ENCODE measurements at places on chromosomes 6 and 20. TPM values are rescaled to one million over a fixed set of nuclear protein-coding genes. Genes with fewer than 3 reads are reported as not detected.

Gene BEND6
- total RNA-seq: not detected

DNA sequence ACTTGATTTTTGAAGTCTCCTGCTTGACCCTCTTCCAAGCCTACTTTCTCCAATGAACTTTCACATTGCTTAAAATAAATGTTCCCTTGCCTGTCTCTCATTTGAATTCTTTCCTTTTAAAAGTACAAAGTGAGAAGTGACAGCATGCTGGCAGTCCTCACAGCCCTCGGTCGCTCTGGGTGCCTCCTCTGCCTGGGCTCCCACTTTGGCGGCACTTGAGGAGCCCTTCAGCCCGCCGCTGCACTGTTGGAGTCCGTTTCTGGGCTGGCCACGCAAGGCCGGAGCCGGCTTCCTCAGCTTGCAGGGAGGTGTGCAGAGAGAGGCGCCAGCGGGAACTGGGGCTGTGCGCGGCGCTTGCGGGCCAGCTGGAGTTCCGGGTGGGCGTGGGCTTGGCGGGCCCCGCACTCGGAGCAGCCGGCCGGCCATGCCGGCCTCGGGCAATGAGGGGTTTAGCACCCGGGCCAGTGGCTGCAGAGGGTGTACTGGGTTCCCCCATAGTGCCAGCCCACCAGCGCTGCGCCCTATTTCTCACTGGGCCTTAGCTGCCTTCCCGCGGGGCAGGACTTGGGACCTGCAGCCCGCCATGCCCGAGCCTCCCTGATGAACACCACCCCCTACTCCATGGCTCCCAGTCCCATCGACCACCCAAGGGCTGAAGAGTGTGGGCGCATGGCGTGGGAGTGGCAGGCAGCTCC is 31.9 kb downstream of the SERPINB6 start:
- DNase-seq: peak; percentile 81

Gene SLC22A2
- total RNA-seq: not detected

- no peak for DNase-seq
Measured at GRCh38 chr20:36950414-36951197, 902 bp downstream of the SAMHD1 start.

GRCh38 chr20:12715371-12715770 is 293.4 kb upstream of the SPTLC3 start:
- DNase-seq: no peak

Gene MAFB
- total RNA-seq: 295 TPM

Gene BTBD3
- total RNA-seq: 23.8 TPM

- DNase-seq: no peak
Measured at GRCh38 chr6:40695114-40695513, 108.0 kb upstream of the LRFN2 start.

DNA sequence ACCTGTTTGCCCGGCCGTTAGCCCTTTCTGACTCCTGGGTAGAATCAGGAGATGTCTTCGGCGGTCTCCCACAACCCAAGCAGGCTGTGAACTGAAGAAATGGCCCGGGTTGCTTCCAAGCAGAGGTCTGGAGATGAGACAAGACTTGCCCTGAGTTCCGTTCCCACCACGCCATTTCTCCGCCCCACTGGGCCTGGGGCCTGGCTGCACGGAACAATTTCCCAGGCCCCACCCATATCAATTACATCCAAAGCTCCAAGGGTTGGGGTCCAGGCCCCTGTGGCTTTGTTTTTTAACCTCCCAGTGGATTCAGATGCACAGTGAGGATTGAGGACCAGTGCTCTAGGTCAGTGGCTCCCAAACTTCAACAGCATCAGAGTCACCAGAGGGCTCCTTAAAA is 214.5 kb upstream of the ARID1B start:
- peak; percentile 66 for DNase-seq

DNA sequence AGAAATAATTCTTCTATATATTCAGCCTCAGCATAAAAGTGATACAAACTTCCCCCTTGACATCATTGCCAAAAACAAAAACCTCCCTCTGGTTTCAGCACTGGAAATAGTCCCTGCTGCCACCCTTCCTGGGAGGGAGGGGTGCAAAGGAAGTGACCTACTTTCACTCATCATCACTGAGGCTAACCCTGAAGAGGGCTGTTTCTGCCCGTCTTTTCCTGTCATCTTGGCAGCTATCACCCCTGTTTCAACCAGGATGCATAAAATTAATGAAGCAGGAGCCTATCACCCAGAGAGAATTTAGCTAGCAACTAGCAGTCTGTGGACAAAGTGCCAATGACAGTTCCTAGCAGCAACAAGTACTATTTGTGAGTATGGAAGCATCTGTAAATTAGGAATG is 397.8 kb downstream of the LAMA2 start:
- DNase-seq: no peak
